Activated T-helper 2 cell treated with anti-CD3 and anti-CD28 coated beads, Interferon-gamma antibody, Interleukin-2, Interleukin-4, amounts not matched to agents 10 μg/mL and 5 μg/mL and 100 μg/mL, durations not matched to agents 14 hours and 24 hours and 36 hours (primary cell): ENCODE measurements at places on chromosomes 5 and 9. TPM values are rescaled to one million over a fixed set of nuclear protein-coding genes. Genes with fewer than 3 reads are reported as not detected.

The GRHPR gene
- 75.4 and 77.4 TPM in 2 replicates for total RNA-seq

The SUSD3 gene
- 29.7 and 36.4 TPM in 2 replicates for total RNA-seq

- no peak overlapping the region for H3K4me3 ChIP-seq
- H3K4me1 ChIP-seq = no peaks in the 10 kb centered on the region
- H3K36me3 ChIP-seq = no peaks in the 10 kb centered on the region
- no peak for DNase-seq
- peaks cover 40% of the 10 kb centered on the region for H3K27me3 ChIP-seq
Observed at GRCh38 chr9:128409978-128410377, 10.7 kb upstream of the CERCAM start.

DNA sequence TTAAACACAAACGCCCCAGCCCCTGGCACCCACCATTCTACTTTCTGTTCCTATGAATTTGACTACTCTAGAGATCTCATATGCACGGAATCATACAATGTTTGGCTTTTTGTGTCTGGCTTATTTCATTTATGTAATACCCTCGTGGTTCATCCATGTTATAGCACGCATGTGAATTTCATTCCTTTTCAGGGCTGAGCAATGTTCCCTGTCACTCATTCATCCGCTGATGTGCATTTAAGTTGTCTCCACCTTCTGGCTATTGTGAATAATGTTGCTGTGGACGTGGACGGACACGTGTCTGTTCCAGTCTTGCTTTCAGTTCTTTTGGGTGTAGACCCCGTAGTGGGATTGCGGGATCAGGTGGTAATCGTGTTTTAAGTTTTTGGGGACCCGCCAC is 79.9 kb upstream of the BARHL1 start:
- no peak overlapping the region for H3K27ac ChIP-seq
- H3K4me3 ChIP-seq = no peak overlapping the region
- no peaks in the 10 kb centered on the region for H3K36me3 ChIP-seq
- DNase-seq = no peak

- no peak overlapping the region for H3K27ac ChIP-seq
- no peak for DNase-seq
- no peaks in the 10 kb centered on the region for H3K4me1 ChIP-seq
- no peaks in the 10 kb centered on the region for H3K36me3 ChIP-seq
Observed at GRCh38 chr9:118088090-118088489, 383.9 kb downstream of the TLR4 start.

DNA sequence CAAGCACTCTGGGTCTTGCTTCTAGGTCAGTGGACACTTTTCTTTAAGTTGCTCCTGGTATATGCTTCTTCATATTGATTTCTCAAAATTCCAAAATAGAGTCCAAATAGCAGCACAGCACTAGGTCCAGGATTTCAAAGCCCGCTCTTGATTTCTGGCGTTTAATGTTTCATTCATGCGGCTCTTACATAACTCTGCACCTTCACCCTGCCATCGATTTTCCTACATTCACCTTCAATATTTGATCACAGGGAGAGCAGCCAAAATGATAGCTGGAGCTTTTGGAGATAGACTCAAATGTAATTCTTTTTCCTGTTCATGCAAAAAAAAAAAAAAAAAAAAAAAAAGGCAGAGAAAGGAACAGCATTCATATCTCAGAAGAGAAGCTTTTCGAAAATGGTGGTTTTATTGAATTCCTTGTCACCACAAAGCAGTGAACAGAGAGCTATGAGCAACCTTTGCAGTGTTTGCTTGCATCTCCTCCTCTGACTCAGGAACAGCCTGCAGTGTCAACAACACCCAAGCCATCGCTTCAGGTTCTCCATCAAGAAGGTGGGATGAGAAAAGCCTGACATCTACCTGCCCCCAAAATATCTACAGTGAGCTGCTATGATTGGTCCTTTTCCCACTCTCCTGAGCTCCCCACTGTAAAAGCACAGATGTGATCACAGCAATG is 97.8 kb downstream of the MED10 start:
- H3K4me3 ChIP-seq = no peak overlapping the region
- H3K4me1 ChIP-seq = peaks cover 15% of the 10 kb centered on the region
- H3K27me3 ChIP-seq = no peaks in the 10 kb centered on the region
- no peaks in the 10 kb centered on the region for H3K36me3 ChIP-seq
- H3K27ac ChIP-seq = no peak overlapping the region

GRCh38 chr9:9754186-9754585 is 858.6 kb downstream of the PTPRD start:
- H3K27me3 ChIP-seq = no peaks in the 10 kb centered on the region
- no peak overlapping the region for H3K4me3 ChIP-seq
- H3K27ac ChIP-seq = no peak overlapping the region
- H3K4me1 ChIP-seq = no peaks in the 10 kb centered on the region
- H3K36me3 ChIP-seq = no peaks in the 10 kb centered on the region

- H3K4me1 ChIP-seq = no peaks in the 10 kb centered on the region
- no peak for DNase-seq
- no peak overlapping the region for H3K27ac ChIP-seq
- H3K27me3 ChIP-seq = no peaks in the 10 kb centered on the region
- H3K4me3 ChIP-seq = no peak overlapping the region
- no peaks in the 10 kb centered on the region for H3K36me3 ChIP-seq
Observed at GRCh38 chr5:2913281-2913680, 161.8 kb upstream of the IRX2 start.

DNA sequence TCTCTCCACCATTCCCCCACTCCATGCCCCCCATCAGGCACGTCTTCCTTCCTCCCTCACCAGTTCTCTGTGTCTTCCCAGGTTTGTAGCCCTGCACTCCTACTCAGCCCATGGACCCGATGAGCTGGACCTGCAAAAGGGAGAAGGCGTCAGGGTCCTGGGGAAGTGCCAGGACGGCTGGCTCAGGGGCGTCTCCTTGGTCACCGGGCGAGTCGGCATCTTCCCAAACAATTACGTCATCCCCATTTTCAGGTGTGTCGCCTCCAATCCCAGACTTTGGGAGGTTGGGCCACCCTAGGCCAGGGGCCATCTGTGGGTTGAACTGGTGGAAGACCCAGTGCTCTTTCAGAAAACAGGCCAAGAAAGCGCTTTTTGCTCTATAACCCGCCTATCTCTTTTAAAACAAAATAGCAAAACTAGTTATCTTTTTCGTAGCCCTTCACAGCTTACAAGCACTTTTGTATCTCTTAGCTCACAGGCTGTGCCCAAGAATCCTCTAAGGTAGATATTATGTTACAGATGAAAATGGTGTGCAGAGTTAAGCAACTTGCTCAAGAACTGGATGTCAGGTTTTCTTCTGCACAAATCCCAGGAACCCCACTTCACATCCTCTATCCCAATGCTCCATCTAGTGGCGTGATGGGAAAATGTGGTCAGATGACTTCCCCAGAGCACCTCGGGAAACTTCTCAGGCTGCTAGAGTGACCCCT is 56.2 kb downstream of the PLAC8L1 start:
- H3K4me1 ChIP-seq = no peaks in the 10 kb centered on the region
- no peak overlapping the region for H3K4me3 ChIP-seq
- DNase-seq = no peak
- H3K27ac ChIP-seq = no peak overlapping the region

DNA sequence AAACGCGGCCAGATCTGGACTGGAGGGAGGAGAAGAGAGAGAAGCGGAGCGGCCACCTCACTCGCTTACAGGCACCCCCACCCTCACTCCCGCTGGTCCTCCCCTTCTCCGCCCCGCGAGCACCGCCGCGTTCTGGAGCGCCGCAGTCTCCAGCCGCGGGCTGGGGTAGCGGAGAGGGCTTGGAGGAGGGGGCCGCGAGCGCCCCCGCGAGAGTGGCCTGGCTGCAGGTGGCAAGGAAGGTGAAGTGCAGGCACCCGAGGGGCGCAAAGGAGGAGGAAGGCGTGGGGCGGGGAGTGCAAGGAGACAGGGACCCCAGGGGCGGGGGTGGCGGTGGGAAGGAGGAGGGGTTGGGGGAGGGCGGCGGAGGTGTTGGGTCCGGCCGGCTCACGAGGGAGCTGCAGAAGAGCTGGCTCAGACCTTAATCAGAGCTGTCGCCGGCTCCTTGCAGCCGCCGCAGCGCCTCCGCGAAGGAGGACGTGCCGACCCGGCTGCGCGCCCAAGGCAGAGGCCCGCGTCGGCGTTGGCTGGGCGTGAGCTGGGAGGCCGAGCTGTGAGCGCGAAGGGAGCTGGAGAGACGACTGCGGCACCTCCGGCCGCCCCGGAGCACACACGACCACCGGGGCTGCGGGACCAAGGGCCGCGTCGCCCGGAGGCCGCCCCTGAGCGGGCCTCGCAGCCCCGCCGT is at the start of gene DMRT3:
Gene DMRT3, plus strand, starts transcription at position 398 of the 685 bp plus-strand sequence. CDS start 347 bp downstream, outside the sequence.
- DNase-seq = no peak
- H3K27ac ChIP-seq = peak within 1 kb of the TSS; percentile 38
- H3K4me1 ChIP-seq = no peaks in the 10 kb centered on the region
- H3K36me3 ChIP-seq = no peaks in the 10 kb centered on the region
- no peak within 1 kb of the TSS for H3K4me3 ChIP-seq

GRCh38 chr5:62718324-62718723 is 139.7 kb downstream of the LRRC70 start:
- no peak overlapping the region for H3K27ac ChIP-seq
- no peak overlapping the region for H3K4me3 ChIP-seq
- H3K27me3 ChIP-seq = peaks cover 19% of the 10 kb centered on the region
- no peak for DNase-seq
